ENCODE measurements at places on chromosomes 6 and 20.
A peak's percentile ranks its signal among the peaks of the same experiment; 100 is the strongest.

GRCh38 chr6:71248306-71248765 is 40.3 kb upstream of the OGFRL1 start:
- DNase-seq: no peak

DNA sequence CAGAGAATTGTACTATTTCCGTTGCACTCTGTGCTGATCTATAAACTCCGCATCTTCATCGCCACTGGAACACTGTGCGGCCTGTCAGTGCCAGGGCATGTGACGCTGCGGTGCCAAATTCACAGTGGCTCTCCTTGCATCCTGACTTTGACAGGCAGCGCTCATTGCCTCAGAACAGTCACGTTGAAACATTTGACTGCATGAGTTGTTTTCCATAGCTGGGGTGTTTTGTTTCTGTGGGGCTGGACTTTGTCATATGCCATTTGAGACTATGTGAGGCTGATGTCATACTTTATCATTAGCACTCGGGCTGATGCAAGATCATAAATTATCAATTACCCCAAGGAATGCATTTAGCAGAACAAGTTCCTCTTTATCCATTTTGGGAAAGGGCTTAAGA is 32.7 kb downstream of the CFAP61 start:
- DNase-seq: no peak

- no peak for DNase-seq
Measured at GRCh38 chr6:150492507-150492906, 107.2 kb upstream of the PLEKHG1 start.

DNA sequence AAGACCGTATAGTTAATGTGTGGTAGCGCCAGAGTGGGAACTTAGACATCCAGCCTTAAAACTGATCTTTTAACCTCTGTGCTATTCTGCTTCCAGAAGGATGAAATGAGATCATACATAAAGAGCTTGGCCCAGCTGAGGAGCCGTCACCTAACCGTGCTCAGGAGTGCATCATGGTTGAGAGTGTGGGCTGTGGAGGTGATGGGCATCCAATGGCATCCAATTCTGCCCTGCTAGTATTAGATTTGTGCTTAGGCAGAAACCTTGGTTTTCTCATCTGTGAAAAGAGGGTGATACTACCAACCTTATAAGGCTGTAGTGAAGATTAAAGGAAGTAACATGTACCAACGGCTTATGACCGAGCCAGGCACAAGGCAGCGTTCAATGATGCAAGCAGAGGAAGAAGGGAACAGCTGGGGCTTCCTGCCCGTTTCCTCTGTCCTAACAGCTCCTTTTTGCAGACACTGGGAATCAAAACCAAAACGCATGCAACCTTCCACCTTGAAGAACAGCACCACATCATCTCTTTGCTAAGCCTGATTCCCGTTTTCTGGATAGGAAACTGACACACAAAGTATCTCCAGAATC is 1.3 kb downstream of the SLC22A16 start:
- DNase-seq: no peak

DNA sequence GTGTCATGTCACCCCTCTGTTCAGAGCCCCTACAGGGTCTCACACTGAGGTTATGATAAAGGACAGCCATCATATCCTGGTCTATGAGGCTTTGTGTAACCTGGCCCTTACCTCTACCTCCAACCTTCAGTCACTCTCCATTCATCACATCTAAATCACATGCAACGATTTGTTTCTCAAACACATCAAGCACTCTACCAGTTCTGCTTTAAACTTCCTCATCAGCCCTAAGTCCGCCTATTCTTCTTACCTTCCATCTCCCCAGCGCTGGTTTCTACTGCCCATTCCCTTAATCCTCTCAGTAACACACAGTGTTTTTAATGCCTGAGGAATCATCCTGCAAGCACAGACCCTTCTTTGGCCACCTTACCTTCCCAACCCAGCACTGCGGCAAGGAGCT is 17.9 kb upstream of the BACH2 start:
- DNase-seq: no peak

DNA sequence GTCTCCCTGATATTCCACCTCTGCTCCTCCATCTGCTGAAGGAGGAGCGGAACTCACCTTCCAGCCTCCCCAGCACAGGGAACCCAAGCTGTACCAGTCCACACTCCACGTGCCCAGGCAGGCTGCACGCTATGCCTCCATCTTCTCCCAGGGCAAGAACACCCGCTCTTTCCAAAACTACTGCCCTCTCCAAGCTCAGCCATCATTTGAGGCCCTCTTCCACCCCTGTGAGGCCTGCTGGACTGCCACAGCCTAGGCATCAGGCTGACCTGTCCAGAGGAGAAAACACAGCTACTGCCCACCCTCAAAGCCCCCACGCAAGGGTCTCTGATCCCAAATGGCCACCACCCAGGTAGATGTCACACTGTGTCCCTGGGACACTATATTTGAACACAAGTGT is 99.9 kb downstream of the PRND start:
- no peak for DNase-seq

- peak; percentile 68 for DNase-seq
Measured at GRCh38 chr6:81241126-81242041, 511.1 kb downstream of the TENT5A start.

- no peak for DNase-seq
Measured at GRCh38 chr20:15267935-15268334, 930.5 kb upstream of the FLRT3 start.

- DNase-seq: no peak
Measured at GRCh38 chr6:4480788-4481735, 295.1 kb upstream of the CDYL start.

- no peak for DNase-seq
Measured at GRCh38 chr20:44097521-44098255, 89.3 kb downstream of the JPH2 start.

GRCh38 chr6:31763619-31763940 is 1.1 kb downstream of the SAPCD1 start:
- DNase-seq: no peak

DNA sequence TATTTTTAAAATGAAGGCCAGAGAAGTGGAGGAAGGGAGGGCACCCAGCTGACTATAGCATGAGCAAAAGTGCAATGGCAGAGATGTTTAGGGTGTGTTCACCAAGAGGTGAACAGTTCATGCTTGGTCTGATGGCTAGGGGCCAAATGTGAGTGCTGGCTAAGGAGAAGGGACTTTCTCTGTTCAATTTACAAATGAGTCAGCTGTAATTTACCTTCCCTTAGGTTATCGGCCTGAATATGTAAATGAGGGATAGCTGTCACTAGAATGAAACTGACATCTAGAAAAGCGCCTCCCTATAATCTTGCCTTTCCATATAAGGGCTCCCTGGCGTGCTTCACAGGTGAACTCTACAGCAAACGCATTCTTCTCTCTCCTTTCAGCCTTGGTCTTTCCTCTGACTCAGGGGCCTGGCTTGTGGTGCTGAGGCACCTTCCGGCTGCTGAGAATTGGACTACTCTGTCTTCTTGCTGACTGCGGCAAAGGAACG is 114.7 kb upstream of the BACH2 start:
- no peak for DNase-seq

DNA sequence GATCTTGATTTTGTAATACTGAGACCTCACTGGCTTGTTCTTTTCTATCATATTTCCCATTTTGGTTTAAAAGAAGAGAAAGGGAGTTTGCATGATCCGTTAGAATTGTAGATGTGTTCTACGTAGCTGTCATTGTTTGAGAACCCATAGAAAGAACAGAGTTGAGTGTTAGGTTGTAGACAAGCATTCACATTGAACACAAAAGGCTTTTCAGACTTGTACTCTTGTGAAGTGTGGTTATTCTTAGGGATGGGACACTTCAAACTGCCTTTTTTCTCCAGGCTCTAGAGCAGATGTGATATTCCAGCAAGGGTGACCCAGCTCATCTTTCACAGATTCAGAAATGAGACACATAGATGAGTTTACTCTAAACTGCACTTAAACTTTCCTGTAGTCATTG is 19.9 kb downstream of the FOXO3 start:
- no peak for DNase-seq

GRCh38 chr20:39268491-39268951 is 306.4 kb downstream of the DHX35 start:
- no peak for DNase-seq

DNA sequence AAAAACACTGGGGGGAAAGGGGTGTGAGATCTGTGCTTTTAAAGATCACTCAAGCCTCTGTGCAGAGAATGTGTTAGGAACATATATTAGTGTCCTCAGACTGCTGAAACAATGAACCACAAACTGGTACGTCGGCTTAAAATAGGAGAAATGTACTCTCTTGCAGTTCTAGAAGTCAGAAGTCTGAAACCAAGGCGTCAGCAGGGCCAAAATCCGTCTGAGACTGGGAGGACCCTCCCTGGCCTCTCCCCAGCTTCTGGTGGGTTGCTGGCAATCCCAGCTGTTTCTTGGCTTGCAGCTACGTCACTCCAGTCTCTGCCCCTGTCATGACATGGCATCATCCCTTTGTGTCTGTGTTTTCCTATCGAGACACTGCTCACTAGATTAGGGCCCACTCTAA is 3.9 kb downstream of the CDH26 start:
- DNase-seq: no peak

DNA sequence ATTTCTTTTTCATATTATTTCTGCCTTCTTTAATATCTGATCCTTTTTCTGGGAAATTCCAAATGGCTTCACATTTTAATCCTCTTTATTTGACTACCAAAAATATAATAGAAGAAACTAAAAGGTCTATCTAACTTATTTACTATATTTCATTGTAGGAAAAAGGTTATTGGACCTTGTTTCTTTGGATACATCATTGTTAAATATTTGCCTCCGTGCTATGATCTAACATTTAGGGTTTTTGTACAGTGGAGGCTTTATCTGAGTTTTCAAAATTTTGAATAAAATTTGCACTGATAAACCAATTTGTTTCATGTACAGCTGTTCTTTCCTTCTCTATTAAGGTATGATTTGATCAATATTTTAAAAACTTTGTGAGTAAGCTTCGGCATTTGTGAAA is 109.5 kb downstream of the MEI4 start:
- no peak for DNase-seq

- peak; percentile 55 for DNase-seq
Measured at GRCh38 chr6:105087571-105088211, 92.1 kb downstream of the POPDC3 start.

DNA sequence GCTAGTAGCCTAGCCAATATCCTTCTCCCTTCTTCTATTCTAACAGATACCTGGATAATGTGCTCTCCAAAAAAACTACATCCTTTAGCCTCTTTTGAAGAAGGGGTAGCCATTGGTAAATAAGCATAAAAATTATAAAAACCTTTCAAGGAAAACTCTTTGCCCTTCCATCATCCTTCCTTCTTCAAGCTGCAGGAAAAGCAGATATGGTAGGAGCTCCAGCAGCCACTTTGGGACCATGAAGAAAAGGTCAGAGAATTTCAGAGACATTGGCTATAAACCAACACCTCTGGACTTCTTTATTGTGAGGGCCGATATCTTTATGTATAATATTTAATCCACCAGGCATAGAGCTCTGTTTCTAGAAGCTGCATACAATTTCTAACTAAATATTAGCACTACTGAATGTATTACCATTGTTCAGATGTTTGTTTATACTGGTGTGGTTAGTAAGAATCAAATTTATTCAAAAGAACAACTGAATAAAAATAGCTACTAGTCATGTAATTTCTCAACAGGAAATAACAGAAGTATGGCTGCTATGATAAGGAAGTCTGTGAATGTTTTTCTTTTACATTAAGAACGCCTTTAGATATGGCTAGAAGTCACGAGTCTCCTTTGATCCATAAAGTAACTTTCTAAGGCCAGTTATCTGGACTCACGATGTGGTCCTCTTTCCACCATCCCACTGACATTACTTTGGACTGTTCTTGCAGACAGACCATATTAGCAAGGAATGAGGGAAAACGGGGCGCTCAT is 32.2 kb downstream of the MYLK4 start:
- DNase-seq: no peak

- no peak for DNase-seq
Measured at GRCh38 chr20:57678340-57678739, 31.5 kb downstream of the PMEPA1 start.

DNA sequence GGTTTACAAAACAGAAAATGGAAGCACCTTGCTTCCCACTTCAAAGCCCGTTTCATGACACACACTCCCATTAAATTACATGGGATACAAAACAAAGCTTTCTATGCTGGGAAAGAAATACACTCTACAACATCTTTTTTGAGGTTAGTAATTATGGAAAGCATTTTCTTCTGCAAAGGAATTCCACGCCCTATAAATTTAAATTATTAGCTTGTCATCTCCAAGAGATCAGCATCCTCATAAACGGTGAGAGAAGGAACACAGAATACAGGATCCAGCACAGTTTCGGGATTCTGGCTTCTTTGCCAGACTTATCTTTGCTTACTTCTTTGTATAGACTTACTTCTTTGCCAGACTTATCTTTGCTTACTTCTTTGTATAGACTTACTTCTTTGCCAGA is 1.3 kb upstream of the SMPDL3A start:
- no peak for DNase-seq

GRCh38 chr6:473356-473755 is 81.8 kb downstream of the IRF4 start:
- DNase-seq: no peak

GRCh38 chr20:3712279-3712873 is at the start of gene SIGLEC1:
Gene SIGLEC1 (minus strand): TSS chr20:3712600. CDS start chr20:3707128, 5,472 bp downstream.
- DNase-seq: no peak

Measured in SK-N-MC (cell line).